ENCODE measurements at places on chromosomes 3 and 15. TPM values are rescaled to one million over a fixed set of nuclear protein-coding genes. Genes with fewer than 3 reads are reported as not detected.

AGBL1 gene
- 0.03 TPM for total RNA-seq

IQCF5 gene
- total RNA-seq: not detected

DNA sequence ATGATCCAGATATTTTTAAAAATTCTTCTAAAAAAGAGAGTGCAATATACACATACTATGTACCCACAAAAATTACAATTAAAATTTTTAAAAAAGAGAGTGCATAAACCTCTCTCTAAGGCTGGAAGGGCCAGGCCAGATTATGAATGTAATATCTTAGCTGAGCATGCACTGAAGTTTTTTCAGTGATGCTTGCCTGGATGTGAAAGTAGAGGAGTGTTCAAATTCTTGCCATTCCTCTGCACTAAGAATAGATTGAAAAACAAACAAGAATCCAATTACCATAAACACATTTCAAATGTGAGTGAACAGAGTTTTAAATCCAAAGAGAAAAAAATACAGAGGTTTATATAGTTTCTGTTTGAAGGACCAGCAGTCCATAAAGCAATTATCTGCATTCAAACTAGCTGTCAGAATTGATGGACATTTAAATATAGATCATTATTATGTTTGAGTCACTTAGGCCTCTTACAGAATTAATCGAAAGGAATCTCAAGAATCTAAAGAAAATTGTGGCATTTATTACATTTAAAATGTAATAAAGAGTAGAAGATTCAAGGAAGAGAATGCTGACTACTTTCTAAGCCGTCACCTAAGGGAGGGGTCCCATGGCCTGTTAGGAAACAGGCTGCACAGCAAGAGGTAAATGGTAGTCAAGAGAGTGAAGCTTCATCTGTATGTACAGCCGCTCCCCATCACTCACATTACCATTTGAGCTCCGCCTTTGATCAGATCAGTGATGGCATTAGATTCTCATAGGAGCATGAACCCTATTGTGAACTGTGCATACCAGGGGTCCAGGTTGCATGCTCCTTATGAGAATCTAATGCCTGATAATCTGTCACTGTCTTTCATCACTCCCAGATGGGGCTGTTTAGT is 159.3 kb upstream of the MDFIC2 start:
- H3K36me3 ChIP-seq: no peaks in the 10 kb centered on the region
- H3K4me3 ChIP-seq: no peak overlapping the region
- peaks cover 27% of the 10 kb centered on the region for H3K4me1 ChIP-seq

FGF12 gene
- total RNA-seq: 7.6 TPM
